ENCODE measurements at places on chromosomes 11 and 22.

GRCh38 chr11:57425565-57426438 is 1.1 kb downstream of the SLC43A3 start:
- no peak for DNase-seq

- no peak for DNase-seq
Observed at GRCh38 chr11:121589946-121590537, 137.3 kb upstream of the SORL1-AS1 start.

GRCh38 chr11:73239571-73240189 is 21.6 kb downstream of the P2RY2 start:
- no peak for DNase-seq

- no peak for DNase-seq
Observed at GRCh38 chr11:31747581-31747980, 63.5 kb downstream of the PAX6 start.

GRCh38 chr11:8218840-8219239 is 44.8 kb downstream of the LMO1 start:
- no peak for DNase-seq

DNA sequence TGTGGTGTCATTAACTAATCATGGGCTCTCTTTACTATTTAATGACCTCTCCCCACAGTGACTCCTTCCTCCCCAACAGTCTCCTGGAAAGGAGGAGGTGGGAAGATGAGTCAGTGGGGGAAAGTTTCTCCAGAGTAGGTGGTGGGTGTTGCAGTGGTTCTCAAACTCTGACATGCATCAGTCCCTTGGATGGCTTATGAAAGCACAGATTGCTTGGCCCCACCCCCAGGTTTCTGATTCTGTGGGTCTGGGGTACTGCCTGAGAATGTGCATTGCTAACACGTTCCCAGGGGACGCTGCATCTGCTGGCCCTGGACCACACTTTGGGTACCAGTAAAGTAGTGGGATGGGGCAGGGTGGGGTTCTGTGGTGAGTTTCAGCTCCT is 9.8 kb downstream of the CD82 start:
- DNase-seq, result no peak

DNA sequence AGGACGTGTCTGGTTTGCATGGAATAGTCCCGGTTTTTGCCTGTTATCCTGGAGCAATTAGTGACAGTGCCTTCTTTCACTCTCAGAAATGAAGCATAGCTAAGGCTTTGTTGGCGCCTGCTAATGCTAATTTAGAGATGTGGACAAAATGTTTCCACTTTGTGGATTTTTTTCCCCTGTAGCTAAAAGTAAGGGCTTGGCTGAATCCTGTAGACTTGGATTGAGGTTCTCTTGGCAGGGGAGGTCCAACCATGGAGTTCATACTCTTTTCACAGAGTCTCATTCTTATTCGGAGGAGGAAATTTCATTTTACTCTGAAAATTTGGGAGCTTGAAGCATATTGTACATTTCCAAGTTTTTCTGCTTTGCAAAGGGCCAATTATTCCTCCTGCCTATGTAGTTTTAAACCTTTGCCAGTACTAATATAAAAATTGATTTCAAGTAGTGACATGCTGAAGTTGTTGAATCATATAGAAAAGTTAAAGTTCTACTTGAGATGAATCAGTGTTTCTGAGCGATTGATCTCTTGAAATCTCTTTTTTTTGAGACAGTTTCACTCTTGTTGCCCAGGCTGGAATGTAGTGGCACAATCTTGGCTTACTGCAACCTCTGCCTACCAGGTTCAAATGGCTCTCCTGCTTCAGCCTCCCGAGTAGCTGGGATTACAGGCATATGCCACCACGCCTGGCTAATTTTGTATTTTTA is 20.0 kb downstream of the PPFIA1 start:
- DNase-seq, result no peak

DNA sequence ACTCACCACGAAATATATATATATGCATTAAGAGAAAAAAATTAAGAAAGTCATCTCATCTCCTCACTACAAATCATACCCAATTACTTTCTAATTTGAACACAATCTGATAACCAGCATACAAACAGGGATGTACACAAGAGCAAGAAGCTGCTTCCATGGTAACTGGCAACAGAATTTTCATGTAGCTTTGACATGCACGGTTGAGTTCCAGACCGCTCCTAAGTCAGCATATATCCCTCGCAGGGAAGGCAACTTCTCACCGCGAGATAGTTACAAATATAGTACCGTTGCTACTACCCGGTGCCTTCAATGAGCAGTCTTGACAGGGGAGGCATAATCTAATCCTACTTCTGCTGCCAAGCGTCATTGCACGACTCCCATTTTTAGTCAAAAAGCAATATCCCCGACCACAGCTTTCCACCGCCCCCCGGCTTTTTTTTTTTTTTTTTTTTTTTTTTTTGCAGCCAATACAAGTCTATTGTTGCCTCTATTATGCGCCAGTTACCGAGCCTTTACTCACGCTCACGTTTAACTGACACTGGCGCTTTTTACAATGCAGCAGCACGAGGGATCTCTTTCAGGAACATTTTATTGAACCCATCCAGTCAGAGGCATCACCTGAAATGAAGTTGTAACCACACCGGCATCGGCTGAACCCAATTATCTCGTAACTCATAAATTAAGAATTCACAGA is 2.2 kb downstream of the CADM1 start:
- no peak for DNase-seq

DNA sequence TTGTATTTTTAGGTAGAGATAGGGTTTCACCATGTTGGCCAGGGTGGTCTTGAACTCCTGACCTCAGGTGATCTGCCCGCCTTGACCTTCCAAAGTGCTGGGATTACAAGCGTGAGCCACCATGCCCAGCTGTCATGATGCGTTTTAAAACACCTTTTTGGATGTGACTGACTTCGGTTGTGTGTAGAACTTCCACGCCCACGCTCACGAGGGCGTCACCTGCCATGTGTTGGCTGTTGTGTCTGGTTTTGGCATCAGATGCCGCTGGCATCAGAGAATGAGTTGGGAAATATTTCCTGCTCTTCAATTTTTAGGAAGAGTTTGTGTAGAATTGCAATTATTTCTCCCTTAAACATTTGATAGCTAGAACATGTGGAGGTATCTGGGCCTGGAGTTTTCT is 109.1 kb downstream of the KCNQ1 start:
- DNase-seq, result no peak

GRCh38 chr11:15318814-15319213 is 204.1 kb downstream of the INSC start:
- no peak for DNase-seq

- no peak for DNase-seq
Observed at GRCh38 chr22:40727964-40728615, 48.8 kb downstream of the MCHR1 start.

- no peak for DNase-seq
Observed at GRCh38 chr22:24444729-24445466, 17.5 kb downstream of the ADORA2A start.

- DNase-seq, result no peak
Observed at GRCh38 chr11:128501632-128502549, 85.5 kb downstream of the ETS1 start.

GRCh38 chr11:82874646-82875523 is 25.3 kb downstream of the PRCP start:
- no peak for DNase-seq

DNA sequence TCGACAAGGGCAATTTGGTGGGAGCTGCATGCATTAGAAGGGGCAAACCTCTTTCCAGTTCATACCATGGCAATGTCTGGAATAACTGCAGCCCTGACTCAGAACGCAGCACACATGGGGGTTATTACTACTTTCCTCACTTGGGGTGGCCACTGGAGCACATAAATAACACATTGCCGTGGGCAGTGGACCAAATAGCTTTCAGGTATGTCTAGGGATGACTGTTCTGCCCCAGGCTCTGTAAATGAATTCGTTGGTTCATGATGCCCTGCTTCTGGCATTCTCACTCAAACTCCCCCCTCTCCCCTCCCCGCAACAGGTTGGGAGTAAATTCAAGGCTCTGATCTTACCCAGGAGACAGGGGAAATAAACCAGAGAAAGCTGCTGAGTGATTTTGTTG is 238.0 kb upstream of the PLET1 start:
- no peak for DNase-seq

DNA sequence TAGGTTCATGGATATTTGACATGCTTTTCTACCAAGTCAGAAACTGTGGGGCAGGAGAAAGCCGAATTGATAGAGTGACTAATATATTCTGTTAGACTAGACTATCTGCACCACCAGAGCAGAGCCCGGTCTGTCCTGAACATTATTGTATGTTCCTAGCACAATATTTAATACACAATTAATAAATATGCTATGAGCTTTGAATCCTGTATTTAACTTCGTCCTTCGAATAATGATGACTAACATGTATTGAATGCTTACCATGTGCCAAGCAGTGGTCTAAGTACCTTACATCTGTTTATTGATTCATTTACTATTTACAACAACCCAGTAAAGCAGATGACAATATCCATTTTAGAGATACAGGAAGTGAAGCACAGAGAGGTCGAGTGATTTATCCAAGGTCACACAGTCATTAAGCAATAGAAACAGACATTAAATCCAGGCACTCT is 44.8 kb upstream of the ANO3 start:
- DNase-seq, result no peak

- DNase-seq, result no peak
Observed at GRCh38 chr11:128715691-128716561, 22.1 kb downstream of the FLI1 start.

GRCh38 chr11:30585892-30586250 is 282 bp downstream of the MPPED2 start:
- no peak for DNase-seq

DNA sequence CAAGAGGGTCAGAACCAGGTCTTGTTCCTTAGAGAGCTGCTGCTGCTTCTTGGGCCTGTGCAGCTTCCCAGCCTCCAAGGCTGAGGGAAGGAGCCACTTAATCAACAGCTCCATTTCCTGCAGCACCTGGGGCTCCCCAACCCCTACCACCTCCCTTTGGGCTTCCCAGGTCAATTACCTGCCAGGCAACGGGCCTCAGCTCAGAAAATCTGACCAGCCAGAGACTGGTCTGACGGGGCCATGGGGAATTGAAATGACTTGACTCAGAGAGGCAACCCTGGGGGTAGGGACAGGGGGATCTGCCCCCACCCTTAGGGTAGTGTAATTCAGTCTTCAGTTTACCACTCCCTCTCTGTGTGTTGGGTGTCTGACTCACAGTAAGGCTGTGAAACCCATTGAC is 4.7 kb upstream of the MAJIN start:
- no peak for DNase-seq

DNA sequence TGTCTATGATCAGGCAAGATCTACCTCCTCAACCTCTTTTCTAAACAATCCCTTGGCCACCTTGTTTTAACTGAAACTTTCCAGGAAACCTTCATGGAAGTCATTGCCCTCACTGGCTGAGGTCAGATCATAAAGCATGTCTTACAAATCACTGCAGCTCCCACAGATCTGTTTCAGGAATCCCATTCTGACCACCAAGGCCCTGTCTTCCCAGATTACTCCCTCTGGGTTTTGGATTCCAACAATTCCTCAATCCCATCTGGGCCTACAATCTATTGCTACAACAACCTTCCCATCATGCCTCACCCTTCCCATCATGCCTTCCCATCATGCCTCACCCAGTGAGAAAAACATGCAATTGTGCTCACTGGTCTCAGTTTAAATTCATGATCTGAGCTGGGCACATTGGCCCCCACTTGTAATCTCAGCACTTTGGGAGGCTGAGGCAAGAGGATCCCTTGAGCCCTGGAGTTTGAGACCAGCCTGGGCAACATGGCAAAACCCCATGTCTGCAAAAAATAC is 15.9 kb downstream of the ADAMTS15 start:
- no peak for DNase-seq

GRCh38 chr22:17698948-17699347 is 60.4 kb downstream of the BCL2L13 start:
- no peak for DNase-seq

GRCh38 chr11:18769802-18770456 is 21.7 kb downstream of the PTPN5 start:
- no peak for DNase-seq

GRCh38 chr11:102204174-102204573 is 93.9 kb downstream of the YAP1 start:
- no peak for DNase-seq

DNA sequence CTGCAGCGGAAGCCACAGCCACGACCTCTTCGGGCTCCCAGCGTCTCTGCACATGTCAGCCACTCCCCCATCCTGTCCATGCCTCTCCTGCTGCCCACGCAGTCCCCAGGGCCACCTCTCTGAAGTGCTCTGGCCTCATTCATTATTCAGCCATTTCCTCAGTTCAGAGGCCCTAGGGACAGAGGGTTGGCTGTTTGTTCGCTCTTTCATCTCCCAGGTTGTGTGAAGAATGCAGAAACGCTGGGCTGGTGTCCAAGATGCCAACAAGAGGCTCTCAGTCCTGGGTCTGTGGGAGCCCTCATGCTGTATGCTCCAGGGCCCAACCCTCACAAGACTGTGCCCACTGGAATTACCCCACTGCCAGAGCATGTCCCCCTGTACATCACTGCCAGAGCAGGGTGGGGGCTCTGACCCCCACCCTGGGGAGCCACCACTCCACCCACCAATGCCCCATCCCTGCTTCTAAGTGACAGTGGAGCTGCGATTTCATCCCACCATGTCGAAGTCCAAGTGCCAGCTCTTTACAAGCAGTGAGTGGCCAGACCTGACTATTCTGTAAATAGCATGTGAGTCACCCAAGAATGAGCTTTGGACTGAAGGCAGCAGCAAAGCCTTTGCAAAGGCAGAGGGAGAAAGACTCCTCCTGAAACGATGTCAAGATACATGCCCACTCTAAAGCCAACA is 209.6 kb downstream of the BUD13 start:
- DNase-seq, result no peak

- DNase-seq, result no peak
Observed at GRCh38 chr11:70462818-70463477, 64.6 kb downstream of the CTTN start.

- no peak for DNase-seq
Observed at GRCh38 chr11:67213178-67213621, 53.1 kb upstream of the GRK2 start.

DNA sequence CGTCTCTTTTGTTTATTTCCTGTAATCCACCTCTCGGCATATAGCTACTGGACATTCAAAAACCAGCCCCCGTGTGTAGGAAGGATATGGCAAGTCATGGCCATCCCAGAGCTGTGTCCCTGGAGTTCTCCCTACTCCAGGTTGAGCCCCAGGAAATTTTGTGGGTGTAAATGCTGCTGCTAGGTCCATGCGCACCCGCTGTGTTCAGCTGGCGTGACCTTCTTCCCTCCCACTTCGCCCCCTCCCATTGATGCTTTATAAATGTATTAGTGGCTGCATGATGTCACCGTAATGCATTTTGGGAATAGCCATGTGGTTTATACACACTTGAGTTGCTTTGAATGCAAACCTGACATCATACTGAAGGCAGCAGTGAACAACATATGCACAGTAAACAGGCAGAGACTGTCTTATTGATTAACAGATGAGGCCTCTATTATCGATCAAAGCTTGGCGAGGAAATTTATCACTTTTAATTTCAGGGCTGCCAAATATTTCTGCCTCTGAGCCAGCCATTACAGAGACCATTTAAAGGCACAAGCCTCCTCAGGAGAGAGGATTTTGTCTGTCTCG is 113.6 kb upstream of the NNMT start:
- no peak for DNase-seq

Measured in stimulated activated CD4-positive, alpha-beta T cell treated with anti-CD3 and anti-CD28 coated beads, TNF-alpha, amount 100 ng/mL, for 1 hour (primary cell).